ENCODE measurements at places on chromosomes 7 and 10.

DNA sequence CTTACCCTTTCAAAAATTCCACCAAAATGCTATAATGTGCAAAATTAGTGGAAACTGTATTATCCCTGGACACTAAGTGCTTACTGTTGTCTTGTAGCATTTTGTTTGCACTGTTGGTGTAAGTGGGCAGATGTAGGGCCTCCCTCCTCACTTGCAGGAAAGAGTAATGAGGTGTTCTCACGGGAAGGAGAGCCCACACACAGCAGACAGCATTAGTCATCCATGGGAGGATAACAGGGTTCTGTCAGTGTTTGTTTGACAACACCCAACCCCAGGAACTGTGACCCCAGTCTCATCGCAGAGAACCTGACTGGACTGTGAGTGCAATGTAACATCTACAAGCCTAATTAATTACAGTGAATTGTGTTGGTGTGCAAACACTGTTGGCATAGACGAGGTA, 58.7 kb upstream of the VSTM2A start:
- no peak for DNase-seq

DNA sequence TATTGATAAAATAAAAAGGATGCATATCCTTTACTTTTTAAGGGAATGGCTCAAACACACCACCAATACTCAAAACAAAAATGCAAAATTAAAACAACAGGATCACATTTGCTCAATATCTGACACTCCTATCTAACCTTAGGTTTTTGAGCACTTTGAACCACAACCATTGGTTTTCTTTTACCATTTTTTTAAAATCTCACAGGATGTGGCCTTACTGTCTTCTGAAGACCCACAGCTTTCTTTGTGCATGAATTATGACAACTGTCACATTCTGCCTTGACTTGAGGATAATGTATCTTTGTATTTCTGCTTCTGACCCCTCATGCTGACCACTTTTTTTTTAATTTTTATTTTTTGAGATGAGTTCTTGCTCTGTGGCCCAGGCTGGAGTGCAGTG, 461.1 kb upstream of the NRP1 start:
- DNase-seq: no peak

DNA sequence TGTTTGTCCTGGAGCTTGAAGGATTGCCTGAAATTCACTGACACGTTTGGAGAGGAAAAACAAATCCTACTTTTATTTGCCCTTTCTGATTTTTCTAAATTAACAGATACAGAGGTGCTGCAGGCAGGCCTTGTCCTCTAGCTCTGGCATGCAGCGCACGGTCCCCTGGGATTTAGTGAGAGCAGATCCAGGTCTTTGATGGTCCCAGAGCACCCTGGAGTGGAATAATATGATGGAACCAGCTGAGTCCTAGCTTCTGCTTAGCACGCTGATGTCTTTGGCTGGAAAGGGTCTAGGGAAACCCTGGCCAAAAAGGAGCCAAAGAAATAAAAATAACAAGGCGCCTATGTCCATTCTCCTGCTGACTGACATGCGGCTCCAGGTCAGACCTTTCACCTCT, 40.5 kb downstream of the C10orf120 start:
- DNase-seq: no peak

- peak; percentile 40 for DNase-seq
Measured at GRCh38 chr7:75740846-75741497, 2.2 kb upstream of the HIP1 start.

DNA sequence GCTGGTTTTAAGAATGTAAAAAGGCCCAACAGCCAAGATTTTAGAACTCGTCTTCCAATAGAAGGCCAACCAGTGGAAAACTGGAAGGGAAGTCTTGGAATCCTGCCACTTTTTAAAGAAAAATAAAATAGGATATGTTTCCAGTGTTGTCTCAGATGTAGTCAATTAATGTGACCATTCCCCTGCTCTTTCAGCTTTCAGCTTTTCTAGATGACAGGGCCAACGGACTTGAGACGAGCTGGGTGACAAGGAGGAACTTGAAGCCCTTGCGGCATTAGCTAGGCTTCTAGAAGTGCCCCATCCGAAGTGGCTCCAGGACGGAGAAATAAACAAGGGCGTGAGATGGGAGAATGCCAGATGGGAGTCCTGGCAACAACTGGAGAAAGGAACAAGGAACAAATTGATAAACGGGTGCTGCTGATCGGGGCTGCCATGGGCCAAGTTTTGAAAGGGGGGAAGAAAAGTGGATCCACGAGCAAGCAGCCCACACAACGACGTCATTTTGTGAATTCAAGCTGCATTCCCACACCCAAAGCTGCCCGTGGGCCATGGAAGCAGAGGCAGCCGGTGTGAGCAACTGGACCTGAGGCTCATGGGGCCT, 42.3 kb downstream of the CTBP2 start:
- DNase-seq: no peak

DNA sequence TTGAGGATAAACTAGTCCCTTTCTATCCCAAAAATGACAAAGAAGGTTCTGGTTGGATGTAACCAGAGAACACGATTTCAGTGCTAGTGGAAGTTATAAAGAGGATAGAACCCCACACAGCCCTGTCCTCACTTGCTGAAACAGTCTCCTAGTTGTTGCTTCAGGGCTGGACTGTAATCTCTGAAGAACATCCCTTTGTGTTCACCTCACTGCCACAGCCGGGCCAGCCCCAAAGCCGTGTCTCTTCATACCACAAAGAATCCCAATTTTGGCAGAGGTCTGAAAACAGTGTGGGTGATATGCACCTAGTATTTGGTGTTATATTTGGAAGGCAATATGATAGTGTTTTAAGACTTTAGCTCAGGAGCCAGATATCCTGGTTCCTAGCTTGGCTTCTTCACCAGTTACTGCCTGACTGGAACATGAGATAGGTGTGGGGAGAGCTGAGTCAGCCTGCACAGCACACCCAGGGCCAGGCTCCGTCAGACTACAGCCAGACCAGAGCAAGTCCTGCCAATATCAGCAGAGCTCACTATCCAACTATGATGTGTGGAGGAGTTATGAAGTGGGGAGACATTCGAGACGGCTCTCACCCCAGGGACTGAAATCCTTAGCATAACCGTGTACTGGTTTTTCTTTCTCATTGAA, 21.2 kb downstream of the CYP3A4 start:
- DNase-seq: no peak

DNA sequence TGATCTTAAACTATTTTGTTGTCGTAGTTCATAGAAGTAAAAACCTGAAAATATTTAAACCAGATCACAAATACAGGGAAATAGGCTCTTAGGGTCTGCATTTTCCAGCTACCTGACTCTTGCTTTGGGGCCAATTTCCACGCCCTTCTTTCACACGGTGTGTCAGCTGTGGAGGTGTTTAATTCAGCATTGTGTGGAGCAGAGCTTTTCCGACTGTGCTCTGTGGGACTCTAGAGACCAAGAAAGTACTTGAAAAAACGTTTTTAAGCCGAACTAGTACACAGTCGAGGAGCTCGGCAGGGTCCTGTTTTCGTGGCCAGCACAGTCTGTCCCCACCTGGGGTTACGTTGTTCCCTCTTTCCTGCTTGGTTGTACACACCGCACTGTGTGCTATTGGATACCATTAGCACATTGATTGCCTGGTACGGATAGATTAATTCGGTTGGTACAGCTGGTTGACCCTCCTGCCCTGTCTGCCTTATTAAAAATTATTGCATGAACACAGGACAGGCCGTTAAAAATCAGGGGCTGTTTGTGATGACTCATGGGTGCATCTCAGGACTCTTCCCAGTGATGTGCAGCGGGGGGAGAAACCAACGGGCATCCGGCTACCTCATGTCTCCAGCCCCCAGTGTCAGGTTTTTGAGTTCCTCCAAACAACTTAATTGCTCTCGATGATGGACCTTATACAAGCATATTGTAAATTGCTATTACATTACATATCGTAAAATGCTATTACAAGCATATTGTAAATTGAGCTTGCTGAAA, 80.7 kb upstream of the BTBD16 start:
- no peak for DNase-seq

- DNase-seq: no peak
Measured at GRCh38 chr7:131190581-131190980, 137.1 kb upstream of the MKLN1 start.

DNA sequence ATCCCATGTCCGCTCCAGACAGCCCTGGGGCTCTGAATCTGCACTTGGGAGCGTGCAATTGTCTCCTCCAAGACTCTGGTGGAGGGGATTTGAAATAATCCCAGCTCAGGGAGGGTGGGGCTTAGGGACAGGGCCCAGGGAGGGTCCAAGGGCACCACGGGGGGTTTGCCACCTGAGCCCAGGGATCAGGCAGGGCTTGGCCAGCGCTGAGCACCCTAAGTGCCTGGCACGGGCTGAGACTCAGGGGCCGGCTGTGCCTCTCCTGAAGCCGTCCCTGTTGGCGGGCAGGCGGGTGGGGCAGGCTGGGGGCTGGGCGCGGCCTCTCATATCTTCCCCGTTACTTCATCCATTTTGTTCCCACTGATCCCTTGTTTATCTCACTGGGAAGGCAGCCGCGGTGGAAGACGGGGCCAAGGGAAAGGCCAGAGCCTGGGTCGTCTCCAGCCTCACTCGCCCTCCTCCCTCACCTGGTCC, 41.8 kb upstream of the ELN start:
- DNase-seq: no peak

- no peak for DNase-seq
Measured at GRCh38 chr10:112454910-112455779, 8.1 kb downstream of the VTI1A start.

- DNase-seq: no peak
Measured at GRCh38 chr7:55075464-55076021, 56.7 kb downstream of the EGFR start.

GRCh38 chr7:103592844-103593243, 146.8 kb upstream of the SLC26A5 start:
- DNase-seq: no peak

- no peak for DNase-seq
Measured at GRCh38 chr10:132136689-132137088, 50.1 kb upstream of the DPYSL4 start.

GRCh38 chr7:18276380-18276779, 219.2 kb upstream of the HDAC9 start:
- DNase-seq: no peak

GRCh38 chr7:23072922-23073321, 32.7 kb upstream of the KLHL7 start:
- DNase-seq: no peak

DNA sequence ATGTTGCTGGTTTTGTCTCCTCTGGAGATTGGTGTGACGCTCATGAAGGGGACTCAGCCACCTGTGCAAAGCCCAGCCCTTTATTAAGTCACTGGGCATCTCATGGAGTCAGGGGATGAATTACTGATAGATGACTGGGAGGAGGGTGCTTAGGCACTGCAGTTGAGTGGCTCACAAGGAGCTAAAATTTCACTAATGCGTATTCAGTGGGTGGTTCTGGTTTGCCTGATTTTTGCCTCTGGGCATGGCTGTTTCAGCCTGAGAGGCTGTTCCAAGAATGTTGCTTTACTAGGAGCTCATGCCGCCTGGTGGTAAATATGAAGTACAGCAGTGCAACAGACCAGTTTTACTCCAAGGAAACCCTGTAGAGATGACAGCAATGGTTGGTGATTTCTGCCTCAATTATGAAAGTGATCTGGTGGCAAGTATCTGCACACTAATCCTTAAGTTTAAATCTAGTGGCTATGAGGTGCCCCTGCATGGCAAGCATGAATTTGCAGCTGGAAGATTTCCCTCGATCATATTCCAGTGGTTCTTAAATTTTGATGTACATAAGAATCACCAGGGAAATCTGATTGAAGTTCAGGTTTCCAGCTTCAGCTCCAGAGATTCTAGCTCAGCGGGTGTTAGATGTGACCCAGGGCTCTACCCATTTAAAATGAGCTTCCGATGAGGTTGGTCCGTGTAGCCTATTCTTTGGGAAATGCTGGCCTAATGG, 19.9 kb downstream of the ACTA2 start:
- peak; percentile 76 for DNase-seq

GRCh38 chr10:79142064-79142491, 73.3 kb downstream of the ZMIZ1 start:
- no peak for DNase-seq

GRCh38 chr7:24463474-24463873, 109.8 kb upstream of the PALS2 start:
- no peak for DNase-seq

GRCh38 chr7:24885305-24885704, 94.7 kb downstream of the OSBPL3 start:
- no peak for DNase-seq

GRCh38 chr10:131772441-131772840, 128.4 kb upstream of the PPP2R2D start:
- DNase-seq: no peak

- no peak for DNase-seq
Measured at GRCh38 chr10:117162093-117163060, 24.3 kb upstream of the VAX1 start.

DNA sequence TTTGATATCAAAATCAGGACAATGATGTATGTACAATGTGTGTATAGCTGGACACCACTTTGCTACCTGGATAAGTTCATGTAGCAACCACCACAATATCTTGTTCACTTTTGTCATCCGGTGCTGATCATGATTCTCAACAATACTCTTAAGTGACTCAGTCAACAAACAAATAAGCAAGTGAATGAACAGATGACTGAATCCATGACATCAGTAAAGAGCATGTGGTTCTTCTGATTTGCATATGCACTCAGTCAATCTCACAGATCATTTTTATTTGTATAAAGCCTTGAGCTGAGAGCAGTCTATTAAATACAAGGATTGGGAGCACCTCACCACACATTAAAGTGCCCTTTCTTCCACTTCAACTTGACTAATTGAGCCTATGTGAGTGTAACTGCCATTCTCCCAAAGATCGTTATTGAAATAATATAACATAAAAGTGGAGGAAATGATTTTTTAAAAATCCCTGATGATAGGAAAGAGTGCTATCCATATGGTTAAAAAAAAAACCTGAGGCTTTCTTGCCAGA, 69.5 kb downstream of the NPSR1 start:
- no peak for DNase-seq

GRCh38 chr10:86178401-86179152, 188.0 kb downstream of the GRID1 start:
- peak; percentile 58 for DNase-seq

GRCh38 chr10:79146611-79147130, 77.9 kb downstream of the ZMIZ1 start:
- DNase-seq: no peak

GRCh38 chr10:11242443-11243387, 225.0 kb downstream of the CELF2 start:
- no peak for DNase-seq

DNA sequence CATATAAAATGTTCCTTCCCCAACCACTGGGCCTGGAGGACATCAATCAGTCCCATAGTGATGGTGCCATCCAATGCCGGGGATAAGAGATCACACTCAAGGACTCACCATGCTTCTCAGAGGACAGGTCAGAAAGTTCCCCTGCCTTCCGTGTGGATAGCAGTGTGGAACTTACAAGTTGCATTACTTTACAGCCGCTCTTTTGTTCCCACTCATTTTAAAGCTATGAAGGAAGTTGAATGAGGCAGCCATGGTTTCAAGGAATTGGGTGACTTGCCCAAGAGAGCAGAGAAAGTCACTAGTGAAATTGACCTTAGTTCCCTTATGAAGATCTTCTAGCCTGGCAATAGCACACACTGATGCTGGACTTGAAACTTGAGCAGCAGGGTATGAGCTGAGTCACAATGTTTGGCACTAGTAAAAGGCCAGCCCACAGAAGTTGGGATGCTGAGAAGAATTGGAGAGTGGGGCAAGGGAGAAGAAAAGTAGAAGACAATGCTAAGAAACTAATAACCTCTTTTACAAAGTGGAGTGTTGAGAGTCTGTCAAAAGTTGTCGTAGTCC, 78.7 kb downstream of the CXCL12 start:
- DNase-seq: peak; percentile 17
